A549 treated with dexamethasone at 1 μM for 4 hours (cell line): ENCODE measurements at places on chromosomes 2 and 18. TPM values are rescaled to one million over a fixed set of nuclear protein-coding genes. Genes with fewer than 3 reads are reported as not detected.

The TNS1 gene
- 10.7 to 28.4 TPM (median 17.4 TPM) in 5 replicates for total RNA-seq

The EVX2 gene
- not detected in 5 replicates for total RNA-seq

The PKP4 gene
- total RNA-seq: 21.6 to 29.8 TPM (median 27.0 TPM) in 5 replicates

The CLIP4 gene
- total RNA-seq: 14.4 to 24.3 TPM (median 20.9 TPM) in 5 replicates

The KYNU gene
- total RNA-seq: 220 to 265 TPM (median 257 TPM) in 5 replicates

The VWC2L gene
- not detected in 5 replicates for total RNA-seq

The AQP12A gene
- not detected in 5 replicates for total RNA-seq

The ATG16L1 gene
- total RNA-seq: 32.5 to 43.3 TPM (median 39.6 TPM) in 5 replicates

The COL3A1 gene
- total RNA-seq: 0.12 to 0.27 TPM (median 0.21 TPM) in 5 replicates

The ALMS1 gene
- 8.0 to 11.4 TPM (median 9.8 TPM) in 5 replicates for total RNA-seq

The CENPO gene
- 47.4 to 52.1 TPM (median 49.4 TPM) in 5 replicates for total RNA-seq

The TEKT4 gene
- not detected in 5 replicates for total RNA-seq

The CAPN14 gene
- 0.04 to 0.06 TPM (median 0.05 TPM) in 4 of 5 replicates, not detected in the other for total RNA-seq

The PLGLB1 gene
- total RNA-seq: 0.59 to 0.86 TPM (median 0.66 TPM) in 5 replicates

The UGT1A5 gene
- 0.06 TPM in 1 of 5 replicates, not detected in the others for total RNA-seq

The GPR155 gene
- total RNA-seq: 0.18 to 0.52 TPM (median 0.40 TPM) in 5 replicates

The RAB6D gene
- 0.02 to 0.06 TPM (median 0.04 TPM) in 4 of 5 replicates, not detected in the other for total RNA-seq

The AQP4 gene
- 0.13 TPM in 1 of 5 replicates, not detected in the others for total RNA-seq

The IL1RL2 gene
- total RNA-seq: 0.04 to 0.08 TPM (median 0.06 TPM) in 3 of 5 replicates, not detected in the others

The MC4R gene
- not detected in 5 replicates for total RNA-seq

The TMEM127 gene
- total RNA-seq: 31.8 to 49.0 TPM (median 47.4 TPM) in 5 replicates

The POTEJ gene
- not detected in 5 replicates for total RNA-seq

The CNRIP1 gene
- total RNA-seq: 1.4 to 2.3 TPM (median 1.7 TPM) in 5 replicates

The NCKAP5 gene
- total RNA-seq: 0.61 to 1.1 TPM (median 1.0 TPM) in 5 replicates

The SLC4A3 gene
- 1.9 to 4.0 TPM (median 2.9 TPM) in 5 replicates for total RNA-seq

The FNDC4 gene
- 3.8 to 5.3 TPM (median 4.5 TPM) in 5 replicates for total RNA-seq

The ATOH8 gene
- 14.5 to 19.7 TPM (median 17.9 TPM) in 5 replicates for total RNA-seq

The CHRNG gene
- total RNA-seq: not detected in 5 replicates

The PSTPIP2 gene
- 0.17 to 0.33 TPM (median 0.25 TPM) in 5 replicates for total RNA-seq

The ARPC2 gene
- total RNA-seq: 291 to 312 TPM (median 310 TPM) in 5 replicates

The FN1 gene
- 192 to 270 TPM (median 224 TPM) in 5 replicates for total RNA-seq

The LTBP1 gene
- 24.5 to 40.3 TPM (median 34.8 TPM) in 5 replicates for total RNA-seq

The EFHD1 gene
- 3.5 to 5.1 TPM (median 4.9 TPM) in 5 replicates for total RNA-seq

The CERKL gene
- total RNA-seq: 0.18 to 0.35 TPM (median 0.27 TPM) in 5 replicates

The OTX1 gene
- total RNA-seq: 3.0 to 4.5 TPM (median 4.3 TPM) in 5 replicates

The HIBCH gene
- total RNA-seq: 12.4 to 15.4 TPM (median 15.1 TPM) in 5 replicates

The SP140L gene
- total RNA-seq: 2.7 to 4.0 TPM (median 3.3 TPM) in 5 replicates

The TIMM21 gene
- total RNA-seq: 50.3 to 64.1 TPM (median 59.6 TPM) in 5 replicates

The DES gene
- 0.38 to 0.47 TPM (median 0.45 TPM) in 5 replicates for total RNA-seq

The TMEM200C gene
- not detected in 5 replicates for total RNA-seq

The IL36A gene
- total RNA-seq: not detected in 5 replicates

The CCDC178 gene
- not detected in 5 replicates for total RNA-seq

The RPRM gene
- total RNA-seq: 0.05 to 0.11 TPM (median 0.09 TPM) in 3 of 5 replicates, not detected in the others

The ANKRD30BL gene
- not detected in 5 replicates for total RNA-seq

The GNAL gene
- total RNA-seq: 5.7 to 8.6 TPM (median 7.4 TPM) in 5 replicates

The CRACDL gene
- 2.7 to 6.0 TPM (median 4.7 TPM) in 5 replicates for total RNA-seq
